Ureter (tissue), 1 donor: ENCODE measurements at places on chromosomes 11 and 22. TPM values are rescaled to one million over a fixed set of nuclear protein-coding genes. Genes with fewer than 3 reads are reported as not detected.

- no peak for DNase-seq
Observed at GRCh38 chr22:39463931-39464390, 7.1 kb downstream of the MGAT3 start.

DNA sequence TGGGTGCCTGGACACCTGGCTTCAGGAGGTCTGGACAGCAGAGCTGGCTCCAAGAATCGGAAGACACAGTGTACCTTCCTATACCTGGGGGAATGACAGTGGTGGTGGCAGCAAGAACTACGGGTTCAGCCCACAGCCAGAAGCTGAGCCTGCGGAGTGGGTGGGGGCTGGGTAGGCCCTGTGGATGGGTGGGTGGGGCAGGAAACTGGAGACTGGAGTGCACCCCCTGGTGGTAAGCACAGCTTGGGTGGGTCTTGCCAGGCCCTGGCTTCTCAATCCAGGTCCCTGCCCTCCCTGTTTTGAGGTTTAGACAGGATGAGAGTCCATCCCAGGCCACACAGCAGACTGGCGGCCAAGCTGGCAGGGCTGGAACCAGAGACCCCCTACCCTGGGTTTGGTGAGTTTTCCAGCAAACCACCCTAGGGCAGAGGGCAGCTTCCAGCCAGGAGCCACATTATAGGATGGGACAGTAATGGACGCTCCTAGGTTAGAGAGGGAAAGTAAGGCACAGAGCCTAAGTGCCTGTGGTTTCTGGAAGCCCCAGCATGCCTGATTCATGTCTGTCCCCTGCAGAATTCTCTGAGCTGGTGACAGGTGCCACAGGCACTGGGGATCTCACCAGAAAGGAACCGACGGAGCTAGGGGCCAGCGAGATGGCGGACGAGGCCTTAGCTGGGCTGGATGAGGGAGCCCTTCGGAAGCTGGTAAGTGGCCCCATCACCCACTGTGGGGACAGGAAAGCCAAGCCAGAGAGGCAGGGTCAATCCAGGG, 1.7 kb downstream of the SMTN start:
- DNase-seq: peak; percentile 86

DNA sequence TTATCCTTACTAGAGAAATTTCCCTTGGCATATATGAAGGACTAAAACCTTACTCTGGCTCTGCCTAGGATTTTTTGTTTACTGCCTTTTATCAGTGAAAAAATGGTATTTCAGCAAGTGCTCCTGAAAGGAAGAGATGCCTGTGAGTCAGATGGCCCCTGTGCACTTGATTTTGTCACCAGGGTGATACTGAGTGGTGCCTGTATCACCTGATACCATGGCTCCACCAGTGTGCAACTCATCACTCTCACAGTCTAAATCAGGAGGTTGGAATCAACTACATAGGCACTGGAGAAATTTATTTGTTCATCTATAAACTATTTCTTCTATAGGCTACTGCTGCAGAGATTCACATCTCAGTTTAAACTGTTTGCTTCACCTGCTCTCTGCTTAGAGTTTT, 43.2 kb downstream of the F2 start:
- no peak for DNase-seq

GRCh38 chr11:30474151-30474954, 111.8 kb downstream of the MPPED2 start:
- DNase-seq: no peak

GRCh38 chr11:26087120-26087935, 244.6 kb upstream of the ANO3 start:
- DNase-seq: no peak

- no peak for DNase-seq
Observed at GRCh38 chr11:121538054-121538453, 85.3 kb upstream of the SORL1-AS1 start.

Gene CHADL
- 8.9 TPM for total RNA-seq
